ENCODE measurements at places on chromosomes 7 and 10.

GRCh38 chr7:50954245-50954644, 171.5 kb upstream of the GRB10 start:
- no peak for DNase-seq

DNA sequence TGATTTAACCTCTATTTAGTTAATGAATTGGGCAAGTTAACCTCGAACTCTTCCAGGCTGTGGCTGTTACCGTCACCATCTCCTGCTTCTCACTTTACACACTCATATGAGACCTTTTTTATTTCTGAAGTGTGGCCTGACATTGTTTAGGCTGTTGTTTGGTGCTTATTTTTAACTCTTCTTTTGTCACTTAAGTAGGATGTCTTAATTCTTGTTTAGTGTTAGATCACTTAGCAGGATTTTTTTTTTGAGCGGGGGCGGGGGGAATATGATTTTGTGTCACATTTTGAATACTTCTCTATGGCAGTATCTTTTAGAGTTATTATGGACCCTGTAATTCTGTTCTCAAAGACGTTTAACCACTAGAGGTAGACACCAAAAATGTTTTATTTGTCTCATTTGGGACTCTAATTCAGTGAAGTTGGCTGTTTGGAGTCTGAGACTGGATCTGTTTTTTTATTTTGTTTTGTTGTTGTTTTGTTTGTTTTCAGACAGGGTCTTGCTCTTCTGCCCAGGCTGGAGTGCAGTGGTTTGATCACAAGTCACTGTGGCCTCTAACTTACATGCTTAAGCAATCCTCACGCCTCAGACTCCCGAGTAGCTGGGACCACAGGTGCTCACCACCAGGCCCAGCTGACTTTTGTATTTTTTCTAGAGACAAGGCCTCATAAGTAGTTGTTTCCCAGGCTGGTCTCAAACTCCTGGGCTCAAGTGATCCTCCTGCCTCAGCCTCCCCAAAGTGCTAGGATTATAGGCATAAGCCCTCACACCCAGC, 73.5 kb downstream of the CUX1 start:
- no peak for DNase-seq

- DNase-seq: no peak
Measured at GRCh38 chr10:131822013-131822691, 78.7 kb upstream of the PPP2R2D start.

- DNase-seq: no peak
Measured at GRCh38 chr7:26370011-26370410, 78.3 kb downstream of the SNX10 start.

GRCh38 chr7:38318803-38319416, 45.5 kb upstream of the TARP start:
- no peak for DNase-seq

DNA sequence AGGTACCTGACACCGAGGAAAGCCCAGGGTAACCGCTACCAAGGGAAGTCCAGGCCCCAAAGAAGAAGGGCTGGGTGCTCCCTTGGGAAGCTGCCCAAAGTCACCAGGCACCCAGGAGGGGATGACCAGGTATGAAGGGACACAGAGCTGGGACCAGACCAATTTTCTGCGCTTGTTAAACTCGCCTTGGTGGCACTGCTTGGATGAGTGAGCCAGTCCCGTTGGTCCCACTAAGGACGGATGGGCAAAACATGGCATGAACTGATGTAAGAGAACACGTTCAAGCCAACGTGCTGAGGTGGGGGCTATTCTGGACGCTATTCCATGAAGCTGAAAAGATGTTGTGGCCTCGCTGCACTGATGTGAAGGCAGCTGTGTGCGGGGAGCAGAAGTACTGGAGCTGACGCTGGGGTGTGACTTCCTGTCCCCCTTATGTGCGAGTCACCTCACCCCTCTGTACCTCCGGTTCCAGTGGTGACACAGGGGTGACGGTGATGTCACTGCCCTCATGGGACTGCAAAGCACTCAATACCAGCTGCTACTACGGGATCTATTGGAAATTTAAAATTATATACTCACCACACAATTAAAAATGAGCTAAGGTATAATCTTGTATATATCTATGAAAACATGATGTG, 73.6 kb downstream of the COBL start:
- DNase-seq: no peak

GRCh38 chr7:25025218-25025671, 45.3 kb upstream of the OSBPL3 start:
- DNase-seq: no peak

- DNase-seq: no peak
Measured at GRCh38 chr7:29265208-29265923, 70.8 kb downstream of the CHN2 start.

DNA sequence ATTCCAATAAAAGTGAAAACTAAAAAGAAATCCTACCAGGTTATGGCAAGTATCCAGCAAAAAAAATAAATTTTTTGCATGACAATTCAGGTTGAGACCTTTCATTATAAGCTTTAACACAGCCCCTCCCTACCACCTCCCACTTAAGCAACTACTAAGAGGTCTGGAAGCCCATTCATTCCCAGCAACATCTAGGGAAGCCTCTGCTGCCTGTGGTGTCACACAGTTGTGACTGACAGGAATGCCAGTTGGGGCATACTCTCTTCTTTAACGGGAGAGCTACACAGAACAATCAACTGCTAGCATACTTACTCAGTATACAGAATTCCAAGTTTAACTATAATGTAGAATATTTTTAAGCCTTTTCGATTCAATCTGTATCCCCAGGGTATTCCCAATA, 27.8 kb downstream of the ABI1 start:
- DNase-seq: no peak

DNA sequence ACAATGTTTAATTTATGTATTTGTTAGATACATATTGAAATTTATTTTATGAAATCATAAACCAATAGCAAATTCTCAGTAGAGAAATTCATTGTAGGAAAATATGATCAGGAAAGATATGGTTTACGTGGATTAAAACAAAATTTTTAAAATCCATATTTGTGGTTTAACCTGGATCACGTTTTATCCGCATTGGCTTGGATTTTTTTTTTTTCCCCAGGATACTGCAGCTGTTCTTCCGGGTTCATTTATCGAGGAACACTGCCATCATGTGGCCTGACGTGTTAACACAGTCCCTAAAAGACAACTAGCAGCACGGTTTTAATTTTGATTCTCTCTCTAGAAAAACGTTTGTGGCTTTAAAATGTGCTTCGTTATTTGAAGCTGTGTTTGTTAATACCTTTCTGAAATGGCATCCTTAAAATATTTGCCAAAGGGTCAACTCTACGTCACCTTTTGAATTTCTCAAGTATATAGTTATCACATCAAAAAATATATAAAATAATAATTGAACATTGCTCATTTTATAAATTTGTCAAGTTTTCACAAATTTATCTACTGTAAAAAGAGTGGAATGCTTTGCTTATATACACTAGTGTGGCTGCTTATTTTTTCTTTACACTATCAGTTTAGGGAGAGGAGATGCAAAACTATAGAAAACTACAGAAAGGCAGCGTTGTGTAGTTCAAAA, 8.7 kb upstream of the ASB4 start:
- DNase-seq: peak; percentile 8

- no peak for DNase-seq
Measured at GRCh38 chr10:13475124-13475523, 53.7 kb downstream of the BEND7 start.

- DNase-seq: no peak
Measured at GRCh38 chr7:117435475-117436043, 8.3 kb upstream of the ASZ1 start.

GRCh38 chr10:104546756-104547155, 94.3 kb upstream of the SORCS3 start:
- DNase-seq: no peak

- DNase-seq: no peak
Measured at GRCh38 chr10:72834183-72834825, 59.2 kb upstream of the OIT3 start.

GRCh38 chr10:10294184-10294880, 723.3 kb upstream of the CELF2 start:
- DNase-seq: no peak

DNA sequence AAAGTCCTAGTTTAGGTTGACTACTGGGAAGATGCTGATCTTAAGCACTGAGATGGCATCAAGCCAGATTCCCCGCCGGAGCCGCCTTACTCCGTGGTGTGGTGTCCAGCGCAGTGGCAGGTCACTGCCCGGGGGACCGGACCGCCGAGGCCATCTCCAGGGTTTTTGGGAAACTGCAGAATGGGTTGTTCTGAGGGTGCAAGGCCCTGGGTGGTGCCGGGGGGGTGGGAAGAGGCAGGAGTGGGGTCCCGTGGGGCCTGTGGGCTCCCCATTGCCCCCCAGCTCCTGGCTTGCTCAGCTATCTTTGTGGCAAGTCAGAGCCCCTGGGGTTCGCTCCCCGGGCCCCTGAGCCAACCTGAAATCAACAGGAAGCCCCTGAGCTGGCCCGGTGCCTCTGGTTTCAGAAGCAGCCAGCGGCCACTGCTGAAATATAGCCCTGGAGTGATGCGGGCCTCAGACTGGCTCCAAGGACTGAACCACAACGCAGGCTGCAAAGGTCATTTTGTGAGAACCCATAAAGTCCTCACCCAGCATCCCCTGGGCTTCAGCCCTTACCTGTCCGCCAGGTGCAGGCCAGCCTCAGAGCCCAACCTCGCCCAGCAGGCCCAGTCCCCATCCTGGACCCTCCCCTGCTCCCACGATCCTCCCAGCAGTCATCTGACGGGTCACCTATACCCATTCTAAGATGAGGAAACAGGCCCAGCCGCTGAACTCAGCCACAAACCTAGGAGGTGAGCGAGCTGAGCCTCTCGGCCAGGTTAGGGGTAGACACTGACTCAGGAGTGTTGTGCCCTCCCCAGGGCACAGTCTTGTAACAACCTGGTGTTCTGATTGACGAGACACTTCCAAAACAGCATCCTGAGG, 102.7 kb downstream of the PDGFA start:
- DNase-seq: no peak

DNA sequence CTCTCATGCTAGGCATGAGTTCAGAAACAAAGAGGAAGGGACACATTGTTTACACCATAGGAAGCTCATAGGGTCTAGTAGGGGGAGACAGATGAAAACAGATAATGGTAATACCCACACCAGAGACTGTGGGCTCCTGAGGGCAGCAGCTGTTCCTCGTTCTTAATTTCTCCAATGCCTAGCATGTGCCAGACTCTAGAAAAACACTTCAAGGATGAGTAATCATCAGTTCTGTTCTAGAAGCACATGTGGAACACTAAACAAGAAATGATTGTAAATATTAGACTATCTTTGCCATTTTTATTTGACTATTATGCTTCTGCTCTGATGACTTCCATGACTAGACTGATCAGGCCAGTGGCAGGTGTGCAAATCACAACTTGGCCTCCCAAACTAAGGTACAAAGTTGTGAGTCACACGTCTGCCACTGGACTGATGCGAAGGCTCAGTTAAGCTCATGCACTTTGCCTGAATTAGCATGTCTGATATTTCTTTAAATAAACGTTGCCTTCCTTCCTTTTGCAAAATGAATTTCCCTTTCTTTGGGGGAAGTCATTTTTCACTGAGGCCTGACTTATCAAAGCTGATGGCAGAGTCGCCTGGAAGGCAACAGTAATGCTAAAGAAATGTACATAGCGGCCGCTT, 89.2 kb upstream of the FGL2 start:
- no peak for DNase-seq

DNA sequence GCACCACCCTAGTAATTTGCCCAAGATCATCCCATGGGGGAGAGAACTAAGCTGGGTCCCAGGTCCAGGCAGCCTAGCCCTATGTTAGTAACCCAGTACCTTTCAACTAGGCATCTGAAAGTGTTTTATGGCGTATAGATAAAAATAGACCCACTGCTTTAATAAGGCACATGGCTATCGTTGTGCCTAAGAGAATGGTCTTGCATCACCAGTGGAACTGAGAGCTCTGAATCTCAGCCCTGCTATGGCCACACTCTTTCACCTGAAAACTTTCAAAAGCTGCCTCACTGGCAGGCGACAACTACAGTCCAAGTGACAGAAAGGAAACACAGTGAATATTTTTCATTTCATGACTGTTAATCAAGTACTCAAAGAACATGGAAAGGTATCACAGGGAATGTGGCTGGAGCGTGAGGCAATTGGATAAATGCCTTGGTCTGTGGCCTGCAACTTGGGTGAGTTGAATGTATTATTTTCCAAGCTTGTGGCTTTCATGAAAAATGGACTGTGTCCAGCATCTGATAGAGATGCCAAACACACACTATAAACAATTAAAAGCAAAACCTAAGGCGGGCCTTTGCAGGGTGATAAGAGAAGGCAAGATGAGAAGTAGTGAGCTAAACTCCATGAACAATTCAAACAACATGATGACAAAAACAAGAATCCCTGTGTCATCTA, 18.0 kb upstream of the SFMBT2 start:
- DNase-seq: no peak

GRCh38 chr7:19112274-19113001, 5.0 kb downstream of the TWIST1 start:
- no peak for DNase-seq
